Heart right ventricle (tissue), 16 donors: ENCODE measurements at places on chromosomes 7 and 10. TPM values are rescaled to one million over a fixed set of nuclear protein-coding genes. Genes with fewer than 3 reads are reported as not detected.

DNA sequence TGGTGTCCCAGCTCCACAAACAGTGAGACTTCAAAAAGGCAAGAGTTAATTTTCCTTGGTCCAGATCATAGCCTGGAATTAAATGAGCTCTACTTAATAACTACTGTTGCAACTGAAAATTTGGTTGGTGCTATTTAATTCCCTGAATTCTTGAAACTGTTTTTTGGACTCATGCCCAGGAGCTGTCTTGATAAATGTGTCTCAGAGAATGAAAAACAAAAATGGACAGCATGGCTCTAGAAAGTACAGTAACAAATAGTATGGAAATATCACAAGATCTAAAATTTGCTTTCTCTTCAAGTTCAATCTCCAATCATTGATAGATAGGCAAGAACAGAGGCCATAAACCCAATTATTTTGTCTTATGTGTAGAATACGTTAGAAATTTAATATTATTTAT lies 42.5 kb downstream of the CCDC71L start:
- H3K27me3 ChIP-seq = no peaks in the 10 kb centered on the region
- no peak overlapping the region for H3K4me3 ChIP-seq
- no peak overlapping the region for H3K27ac ChIP-seq
- no peak for DNase-seq
- peaks cover 8% of the 10 kb centered on the region for H3K4me1 ChIP-seq

GRCh38 chr10:89425000-89425399 lies 10.6 kb downstream of the IFIT5 start:
- DNase-seq = no peak
- H3K4me3 ChIP-seq = no peak overlapping the region
- H3K36me3 ChIP-seq = no peaks in the 10 kb centered on the region
- no peak overlapping the region for H3K27ac ChIP-seq
- H3K4me1 ChIP-seq = peaks cover 10% of the 10 kb centered on the region

Gene FFAR4
- 0.31 TPM for total RNA-seq

- DNase-seq = no peak
- no peak overlapping the region for H3K4me3 ChIP-seq
- H3K4me1 ChIP-seq = peaks cover 3% of the 10 kb centered on the region
- no peaks in the 10 kb centered on the region for H3K27me3 ChIP-seq
- no peak overlapping the region for H3K27ac ChIP-seq
Observed at GRCh38 chr7:159036916-159037605, 107.6 kb downstream of the VIPR2 start.

DNA sequence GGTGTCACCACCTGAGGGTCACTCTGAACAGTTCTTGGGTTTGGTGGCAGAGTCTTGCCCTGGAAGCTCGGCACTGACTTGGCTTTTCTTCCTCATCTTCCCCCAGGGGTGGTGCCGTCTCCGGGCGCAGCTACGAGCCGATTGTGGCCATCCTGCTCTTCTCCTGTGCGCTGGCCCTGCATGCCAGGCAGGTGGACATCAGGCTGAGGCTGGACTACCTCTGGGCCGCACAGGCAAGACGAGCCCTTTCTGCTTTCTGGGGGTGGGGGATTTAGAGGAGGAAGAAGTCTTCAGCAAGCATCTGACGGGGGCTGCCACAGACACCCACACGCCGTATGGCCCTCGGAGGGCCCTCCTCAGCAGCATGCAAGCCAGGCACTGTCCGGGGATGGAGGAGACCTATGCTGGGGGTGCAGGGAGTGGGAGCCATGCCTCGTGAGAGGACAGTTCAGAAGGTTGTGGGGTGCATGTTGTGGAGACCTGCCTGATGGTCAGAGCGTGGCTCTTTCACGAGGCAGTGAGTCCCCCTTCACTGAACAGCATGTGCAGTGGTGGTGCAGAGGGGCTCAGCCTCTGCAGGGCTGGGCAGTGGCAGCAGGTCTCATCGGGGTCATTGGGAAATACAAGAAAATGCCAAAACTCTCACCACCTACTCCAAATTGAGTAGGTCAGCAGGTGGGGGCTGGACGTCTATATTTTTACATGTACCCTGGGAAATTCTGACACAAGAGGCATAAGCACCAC lies 112.4 kb downstream of the ADCY1 start:
- H3K36me3 ChIP-seq = no peaks in the 10 kb centered on the region
- H3K27me3 ChIP-seq = no peaks in the 10 kb centered on the region
- DNase-seq = no peak
- peaks cover 5% of the 10 kb centered on the region for H3K4me1 ChIP-seq
- H3K4me3 ChIP-seq = no peak overlapping the region
- H3K27ac ChIP-seq = no peak overlapping the region

Gene DNAH11
- total RNA-seq = not detected

DNA sequence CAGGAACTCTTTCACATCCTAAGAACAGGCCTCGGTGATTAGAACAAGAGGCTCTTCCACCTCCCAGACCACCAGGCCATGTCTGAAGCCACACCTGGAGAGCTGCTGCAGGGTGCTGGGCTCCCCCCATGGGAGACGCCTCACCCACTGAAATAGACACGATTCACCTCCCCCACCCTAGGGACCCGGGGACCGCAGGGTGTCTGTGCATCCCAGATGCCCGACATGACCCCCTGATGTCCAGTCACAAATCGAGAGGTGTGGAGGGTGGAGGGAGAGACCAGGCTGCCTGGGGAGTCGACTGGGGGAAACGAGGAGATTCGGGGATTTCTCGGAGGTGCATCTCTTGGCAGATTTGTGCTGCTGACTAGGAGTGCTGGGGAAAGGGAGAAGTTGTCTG lies 31.0 kb downstream of the CNPY1 start:
- H3K27ac ChIP-seq = no peak overlapping the region
- H3K4me3 ChIP-seq = no peak overlapping the region
- no peaks in the 10 kb centered on the region for H3K36me3 ChIP-seq
- H3K4me1 ChIP-seq = peaks cover 3% of the 10 kb centered on the region
- DNase-seq = no peak

DNA sequence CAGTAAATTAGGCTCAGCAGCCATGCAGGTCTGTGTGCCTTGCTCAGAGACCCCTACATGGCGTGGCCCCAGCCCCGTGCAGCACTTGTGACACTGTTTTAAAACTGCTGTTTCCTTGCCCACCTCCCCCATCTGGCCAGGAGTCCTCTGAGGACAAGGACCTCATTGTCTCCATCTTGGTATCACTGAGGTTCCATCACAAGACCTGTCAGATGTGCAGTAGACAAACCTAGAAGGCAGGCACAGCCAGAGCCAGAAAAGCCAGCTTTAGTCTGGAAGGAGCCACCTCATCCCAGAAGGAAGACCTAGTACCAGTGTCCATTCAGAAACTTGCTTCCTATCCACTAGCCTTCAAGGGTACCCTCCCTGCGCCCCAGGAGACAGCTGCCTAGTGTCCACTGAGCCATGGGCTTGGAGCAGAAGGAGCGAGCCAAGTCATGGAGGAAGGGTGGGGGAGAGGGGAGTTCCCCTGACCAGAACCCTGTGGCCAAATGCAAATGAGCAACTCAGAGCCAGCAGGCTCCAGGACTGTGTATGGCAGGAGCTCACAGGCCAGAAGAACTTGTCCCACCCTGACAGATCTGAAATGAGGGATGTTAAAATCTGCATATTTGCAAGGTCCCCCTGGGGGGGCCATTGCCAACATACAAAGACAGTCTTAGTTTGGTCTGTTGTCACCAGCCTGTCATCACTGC lies 176.1 kb downstream of the SH3PXD2A start:
- H3K4me3 ChIP-seq = no peak overlapping the region
- H3K4me1 ChIP-seq = peaks cover 18% of the 10 kb centered on the region

DNA sequence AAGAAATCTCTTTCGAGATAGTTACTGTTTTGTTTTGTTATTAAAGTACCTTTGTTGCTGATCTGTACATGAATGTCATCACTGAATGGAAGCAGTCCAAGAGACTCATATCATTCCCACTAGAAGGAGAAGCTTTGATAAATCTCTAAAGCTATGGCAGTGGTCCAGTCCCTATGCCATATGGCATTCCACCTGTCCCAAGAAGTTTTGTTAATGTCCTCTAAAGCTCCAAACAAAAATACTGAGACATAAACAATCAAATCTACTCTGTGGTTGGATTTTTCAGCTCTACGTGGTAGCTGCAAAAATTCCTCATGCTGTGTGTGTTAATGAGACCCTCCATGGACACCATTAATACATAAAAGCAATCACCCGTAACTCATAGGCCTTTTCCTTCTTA lies 94.1 kb downstream of the LRRN3 start:
- no peak overlapping the region for H3K4me3 ChIP-seq
- no peaks in the 10 kb centered on the region for H3K4me1 ChIP-seq
- DNase-seq = no peak
- no peaks in the 10 kb centered on the region for H3K27me3 ChIP-seq
- no peaks in the 10 kb centered on the region for H3K36me3 ChIP-seq

DNA sequence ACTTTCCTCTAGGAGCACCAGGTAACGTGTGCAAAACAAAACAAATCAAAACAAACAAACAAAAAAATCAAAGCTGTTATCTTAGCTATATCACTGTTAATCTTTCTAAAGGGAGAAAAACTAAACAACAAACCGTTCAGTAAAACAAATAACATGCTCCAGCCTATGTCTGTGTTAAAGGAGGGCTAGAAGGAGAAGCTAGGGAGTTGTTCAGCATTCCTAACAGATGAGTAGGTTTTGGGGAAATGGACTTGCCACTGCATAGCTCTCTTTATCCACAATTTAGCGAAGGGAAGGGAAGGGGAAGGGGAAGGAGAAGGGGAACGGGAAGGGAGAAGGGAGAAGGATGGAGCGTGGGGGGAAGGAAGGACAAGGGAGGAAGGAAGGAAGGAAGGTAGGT lies 134.2 kb upstream of the AKR1E2 start:
- H3K27ac ChIP-seq = no peak overlapping the region
- H3K27me3 ChIP-seq = no peaks in the 10 kb centered on the region
- no peak overlapping the region for H3K4me3 ChIP-seq
- no peak for DNase-seq

- no peaks in the 10 kb centered on the region for H3K4me1 ChIP-seq
- no peak overlapping the region for H3K27ac ChIP-seq
- DNase-seq = no peak
- H3K27me3 ChIP-seq = no peaks in the 10 kb centered on the region
- no peak overlapping the region for H3K4me3 ChIP-seq
Observed at GRCh38 chr7:102028206-102028826, 210.9 kb downstream of the CUX1 start.

DNA sequence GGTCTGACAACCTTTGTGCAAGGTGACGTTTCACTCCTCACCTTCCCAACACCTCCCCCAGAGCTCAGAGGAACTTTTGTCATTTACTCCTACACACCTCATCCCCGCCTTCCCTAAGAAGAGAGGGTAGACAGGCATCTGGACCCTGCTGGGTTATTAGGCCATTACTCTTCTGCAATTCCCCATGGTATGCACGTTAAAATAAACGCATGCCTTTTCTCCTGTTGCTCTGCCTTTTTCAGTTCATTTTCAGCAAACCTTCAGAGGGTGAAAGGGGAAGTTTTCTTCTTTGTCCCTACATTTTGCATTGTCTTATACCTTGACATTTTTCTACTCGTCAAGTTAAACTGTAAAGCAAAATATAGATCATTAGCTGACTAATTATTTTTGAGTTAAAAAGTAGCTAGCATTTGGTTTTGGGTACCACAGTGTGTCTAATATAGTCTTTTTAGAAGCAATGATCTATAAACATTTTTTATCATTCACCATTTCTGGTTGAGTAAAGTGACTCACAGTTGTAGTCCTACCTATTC lies 10.5 kb upstream of the EDRF1 start:
- DNase-seq = no peak
- no peaks in the 10 kb centered on the region for H3K27me3 ChIP-seq
- H3K36me3 ChIP-seq = no peaks in the 10 kb centered on the region
- H3K4me3 ChIP-seq = no peak overlapping the region

- H3K36me3 ChIP-seq = no peaks in the 10 kb centered on the region
- no peak for DNase-seq
- no peaks in the 10 kb centered on the region for H3K4me1 ChIP-seq
Observed at GRCh38 chr7:19958309-19958896, 185.0 kb upstream of the TMEM196 start.

Gene COL26A1
- not detected for total RNA-seq

Gene NRCAM
- total RNA-seq = 0.51 TPM
